SK-N-SH (cell line): ENCODE measurements at places on chromosomes 16 and 17. TPM values are rescaled to one million over a fixed set of nuclear protein-coding genes. Genes with fewer than 3 reads are reported as not detected.

Gene ITGAD
- polyA plus RNA-seq = not detected in 2 replicates

Gene PRR35
- polyA plus RNA-seq = not detected in 2 replicates

Gene GCGR
- not detected in 2 replicates for polyA plus RNA-seq

Gene AKAP10
- 12.7 and 17.1 TPM in 2 replicates for polyA plus RNA-seq

Gene CXCL16
- 3.4 and 4.3 TPM in 2 replicates for polyA plus RNA-seq

Gene TAC4
- polyA plus RNA-seq = not detected in 2 replicates

Gene SYT17
- polyA plus RNA-seq = 0.21 and 0.39 TPM in 2 replicates

Gene LUC7L
- 97.7 and 105 TPM in 2 replicates for polyA plus RNA-seq

Gene HAS3
- polyA plus RNA-seq = 38.7 and 52.4 TPM in 2 replicates

Gene CLEC19A
- polyA plus RNA-seq = not detected in 2 replicates

Gene SPATA20
- 92.0 and 106 TPM in 2 replicates for polyA plus RNA-seq

Gene VASN
- polyA plus RNA-seq = 11.4 and 37.4 TPM in 2 replicates

- peak; percentile 62 for DNase-seq
Measured at GRCh38 chr17:38352245-38353085, 821 bp downstream of the SOCS7 start.

DNA sequence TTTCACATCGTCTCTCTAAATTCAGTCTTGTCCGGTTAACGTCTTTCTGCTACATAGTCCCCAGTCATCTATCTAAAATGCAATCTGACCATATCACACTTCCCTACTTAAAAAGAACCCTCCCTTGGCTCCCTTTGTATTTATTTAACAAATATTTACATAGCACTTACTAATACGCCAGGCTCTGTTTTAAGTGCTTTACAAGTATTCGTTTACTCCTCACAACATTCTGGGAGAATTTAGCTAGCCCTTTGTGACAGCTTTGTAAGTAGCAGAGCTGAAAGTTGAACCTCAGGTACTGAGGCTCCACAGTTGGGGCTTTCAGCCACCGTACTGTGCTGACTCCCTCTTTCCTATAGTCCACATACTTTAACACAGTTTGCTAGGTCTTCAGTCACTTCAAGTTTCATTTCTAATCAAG lies 9.2 kb downstream of the PAFAH1B1 start:
- DNase-seq = no peak

DNA sequence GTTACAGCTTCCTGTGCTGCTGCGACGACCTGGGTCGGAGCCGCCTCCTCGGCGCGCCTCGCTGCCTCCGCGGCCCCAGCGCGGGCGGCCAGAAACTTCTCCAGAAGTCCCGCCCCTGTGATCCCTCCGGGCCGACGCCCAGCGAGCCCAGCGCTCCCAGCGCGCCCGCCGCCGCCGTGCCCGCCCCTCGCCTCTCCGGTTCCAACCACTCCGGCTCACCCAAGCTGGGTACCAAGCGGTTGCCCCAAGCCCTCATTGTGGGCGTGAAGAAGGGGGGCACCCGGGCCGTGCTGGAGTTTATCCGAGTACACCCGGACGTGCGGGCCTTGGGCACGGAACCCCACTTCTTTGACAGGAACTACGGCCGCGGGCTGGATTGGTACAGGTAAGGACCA lies 746 bp downstream of the HS3ST2 start:
- peak; percentile 56 for DNase-seq

DNA sequence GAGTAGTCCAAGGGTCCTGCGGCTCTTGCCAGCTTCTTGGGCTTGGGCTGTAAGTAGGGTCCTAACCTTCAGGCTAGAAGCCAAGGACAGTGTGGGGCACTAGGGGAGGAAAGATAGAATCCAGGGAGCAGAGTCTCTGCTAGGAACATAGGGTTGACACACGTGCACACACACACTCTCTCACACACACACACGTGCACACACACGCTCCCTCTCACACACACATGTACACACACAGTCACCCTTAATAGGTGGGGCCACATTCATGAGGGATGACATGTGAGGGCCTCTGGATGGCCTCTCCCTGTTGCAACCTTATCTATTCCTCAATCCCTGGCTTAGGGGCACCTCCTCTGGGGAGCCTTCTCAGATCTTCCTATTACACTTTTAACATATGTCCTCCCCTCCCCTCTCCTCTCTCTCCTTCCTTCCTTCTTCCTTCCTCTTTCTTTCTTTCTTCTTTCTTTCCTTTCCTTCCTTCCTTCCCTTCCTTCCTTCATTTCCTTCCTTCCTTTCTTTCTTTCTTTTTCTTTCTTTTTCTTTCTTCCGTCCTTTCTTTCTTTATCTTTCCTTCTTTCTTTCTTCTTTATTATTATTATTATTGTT lies 3.1 kb downstream of the EPX start:
- no peak for DNase-seq

DNA sequence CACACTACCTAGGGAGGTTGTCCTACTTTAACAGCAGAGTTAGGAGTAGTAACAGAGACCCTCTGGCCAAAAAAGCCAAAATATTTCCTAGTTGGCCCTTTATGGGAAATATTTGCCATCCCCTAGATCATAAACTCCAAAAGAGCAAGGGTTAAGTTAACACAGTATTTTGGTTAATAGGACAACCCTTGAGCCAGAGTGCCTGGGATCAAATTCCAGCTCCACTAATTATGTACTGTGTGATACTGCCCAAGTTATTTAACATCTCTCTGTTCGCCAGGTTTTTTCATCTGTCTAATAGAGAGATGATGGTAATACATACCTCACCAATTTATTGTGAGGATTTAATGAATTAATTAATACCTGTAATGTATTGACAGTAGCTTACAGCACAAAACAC lies 767.4 kb downstream of the KCNJ2 start:
- DNase-seq = no peak

DNA sequence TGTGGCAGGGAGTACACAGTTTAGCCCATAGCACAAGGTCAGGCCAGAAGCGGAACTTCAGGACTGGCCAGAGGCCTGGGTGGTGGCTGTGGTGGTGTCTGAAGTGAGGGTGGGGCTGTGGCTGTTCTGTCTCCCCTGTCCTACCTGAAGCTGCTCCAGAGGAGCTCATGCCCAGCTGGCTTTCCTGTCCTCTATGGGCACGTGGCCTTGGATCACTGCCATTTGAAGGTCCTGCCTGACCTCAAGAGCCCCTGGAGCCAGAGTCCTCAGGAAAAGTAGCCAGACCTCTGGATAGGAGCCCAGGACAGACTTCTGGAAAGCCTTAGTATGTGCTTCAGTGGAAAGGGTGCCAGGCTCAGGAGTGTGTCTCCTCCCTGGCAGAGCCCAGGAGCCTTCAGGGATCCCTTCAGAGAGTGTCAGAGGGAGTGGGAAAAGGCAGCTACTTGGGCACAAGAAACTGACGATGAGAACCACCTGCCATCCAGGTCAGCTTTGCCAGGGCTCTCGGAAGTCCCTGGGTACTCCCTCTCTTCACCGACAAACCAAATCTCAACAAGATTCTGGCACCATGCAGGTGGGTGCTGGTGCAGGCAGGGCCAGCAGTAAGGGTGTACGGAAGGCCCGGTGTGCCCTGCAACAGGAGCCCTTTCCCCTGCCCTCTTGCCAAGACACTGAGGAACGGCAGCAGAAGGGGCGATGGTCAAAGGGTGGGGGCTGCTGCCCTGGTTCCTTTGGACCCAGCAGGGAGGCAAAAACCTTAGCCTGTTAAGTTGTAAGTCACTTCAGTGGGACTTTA lies 153.7 kb downstream of the NTN1 start:
- DNase-seq = no peak

- DNase-seq = no peak
Measured at GRCh38 chr17:14091367-14091766, 22.1 kb downstream of the COX10 start.

DNA sequence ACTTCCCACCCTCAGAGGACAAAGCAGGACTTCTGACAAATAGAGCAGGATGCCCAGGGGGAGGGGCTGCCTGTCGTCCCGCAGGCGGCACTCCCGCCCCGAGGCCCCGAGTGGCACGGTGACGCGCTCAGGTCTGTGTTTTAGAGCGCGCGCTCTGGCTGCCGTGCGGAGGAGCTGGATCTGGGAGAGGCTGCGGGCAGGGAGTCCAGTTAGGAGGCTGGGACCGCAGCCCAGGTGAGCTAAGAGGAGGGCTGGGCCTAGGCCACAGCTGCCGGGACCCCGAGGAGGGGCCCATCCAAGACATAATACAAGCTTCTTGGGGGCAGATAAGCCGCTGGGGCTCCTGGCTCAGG lies 6.4 kb downstream of the DOC2A start:
- peak; percentile 49 for DNase-seq

- DNase-seq = peak; percentile 59
Measured at GRCh38 chr17:7183433-7184090, 4.4 kb upstream of the ASGR1 start.

- no peak for DNase-seq
Measured at GRCh38 chr16:87133112-87133850, 183.9 kb downstream of the C16orf95 start.

GRCh38 chr17:9144502-9145249 lies 123.4 kb downstream of the NTN1 start:
- no peak for DNase-seq
